ENCODE measurements at places on chromosomes 3 and 15.

- no peak for DNase-seq
These were observed 609 bp upstream of the TBC1D23 start for GRCh38 chr3:100260081-100260684.

- DNase-seq, result no peak
These were observed 193.6 kb downstream of the EPHA3 start for GRCh38 chr3:89300981-89301380.

DNA sequence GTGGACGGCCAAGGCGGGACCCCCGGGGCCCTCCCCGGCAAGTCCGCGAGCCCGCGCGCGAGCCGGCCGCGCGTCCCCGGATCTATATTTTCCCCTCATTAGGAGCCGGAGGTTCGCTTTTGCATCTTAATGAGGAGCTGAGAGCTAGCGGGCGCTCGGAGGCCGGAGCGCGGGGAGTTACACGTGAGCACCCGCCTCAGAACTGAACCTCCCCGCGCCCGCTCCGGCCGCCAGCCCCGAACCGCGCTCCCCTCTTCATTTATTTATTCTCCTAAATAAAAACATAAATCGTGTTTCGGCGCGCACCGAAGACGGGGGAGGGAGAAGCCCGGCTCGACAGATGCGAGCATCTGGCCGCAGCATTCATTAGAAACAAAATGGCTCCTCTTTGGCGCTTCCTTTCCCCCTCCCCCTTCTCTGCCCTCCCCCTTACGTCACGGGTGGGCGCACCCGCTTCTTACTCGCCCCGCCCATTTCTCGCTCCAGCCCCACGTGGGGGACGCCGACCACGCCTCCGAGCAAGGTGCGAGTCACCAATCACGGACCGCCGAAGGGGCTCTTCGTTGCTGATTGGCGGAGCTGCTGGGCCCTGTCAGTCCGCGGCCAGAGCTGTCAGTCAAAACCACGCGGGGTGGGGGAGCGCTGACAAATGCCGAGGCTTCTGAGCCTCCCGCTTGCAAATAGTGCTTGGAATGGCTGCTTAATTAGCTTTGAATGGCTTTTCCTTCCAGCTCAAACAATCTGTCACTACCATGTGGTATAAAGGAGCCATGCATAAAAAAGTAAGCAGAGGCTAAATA, 1.6 kb upstream of the TLE3 start:
- peak; percentile 100 for DNase-seq

- DNase-seq, result no peak
These were observed 3.0 kb upstream of the BUB1B start for GRCh38 chr15:40157778-40158447.

DNA sequence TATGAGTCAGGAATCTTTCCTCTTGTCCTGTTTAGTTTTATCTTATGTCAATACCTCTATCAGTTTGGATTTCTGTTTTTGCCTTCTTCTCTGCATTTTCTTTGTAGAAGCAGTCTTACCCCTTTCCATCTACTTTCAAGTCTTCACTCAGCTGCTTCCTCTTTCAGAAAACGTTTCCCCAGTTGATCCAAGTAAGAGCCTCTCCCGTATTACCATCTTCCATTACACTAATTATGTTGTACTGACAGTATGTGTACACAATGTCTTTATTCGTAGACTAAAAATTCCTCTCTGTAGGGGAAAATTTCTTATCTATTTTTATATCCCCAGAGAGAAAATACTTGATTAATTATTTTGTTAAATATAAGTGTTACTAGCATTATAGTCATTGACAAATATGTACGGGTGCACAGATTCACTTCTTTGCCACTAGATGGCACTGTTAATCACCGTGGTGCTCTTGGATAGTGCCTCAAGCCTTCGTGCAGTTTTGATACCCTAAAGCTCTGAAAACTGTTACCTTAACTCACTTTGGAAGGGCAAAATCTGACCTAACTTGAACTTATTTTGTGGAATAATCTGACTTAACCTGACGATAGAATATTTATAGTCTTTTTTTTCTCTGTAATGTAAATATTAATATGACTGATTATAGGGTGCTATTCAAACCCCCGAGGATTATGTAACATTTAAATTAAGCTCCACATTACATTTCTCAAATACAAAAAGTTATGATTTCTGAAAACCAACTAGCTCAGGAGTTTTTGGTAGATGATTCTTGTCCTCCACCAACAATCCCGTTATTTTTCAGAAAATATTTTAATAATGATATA, 74.2 kb upstream of the POU1F1 start:
- DNase-seq, result peak; percentile 12

- no peak for DNase-seq
These were observed 9.2 kb downstream of the CD200R1 start for GRCh38 chr3:112965656-112966055.

- DNase-seq, result no peak
These were observed 431.4 kb downstream of the GRM7 start for GRCh38 chr3:7292362-7292761.

GRCh38 chr3:101879623-101880284, 30.4 kb downstream of the NFKBIZ start:
- no peak for DNase-seq

GRCh38 chr3:43094851-43095250, 11.0 kb downstream of the POMGNT2 start:
- DNase-seq, result no peak

DNA sequence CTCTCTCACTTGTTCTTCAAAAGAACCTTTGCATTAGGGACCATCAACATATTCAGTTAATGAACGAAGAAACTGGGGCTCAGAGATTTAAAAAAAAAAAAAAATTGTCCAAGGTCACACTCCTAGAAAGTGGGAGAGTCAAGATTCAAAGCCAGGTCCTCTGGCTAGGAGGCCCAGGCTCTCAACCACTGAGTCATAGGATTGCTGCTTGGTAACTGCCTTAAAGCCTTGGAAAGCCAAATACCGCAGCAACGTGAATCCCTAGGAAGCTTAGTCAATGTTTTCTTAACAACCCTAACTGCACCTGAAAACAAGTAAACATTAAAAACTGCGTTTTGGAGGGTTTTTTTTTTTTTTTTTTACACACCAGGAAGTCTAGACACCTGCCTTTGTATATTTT, 156.8 kb downstream of the WNT5A start:
- no peak for DNase-seq

DNA sequence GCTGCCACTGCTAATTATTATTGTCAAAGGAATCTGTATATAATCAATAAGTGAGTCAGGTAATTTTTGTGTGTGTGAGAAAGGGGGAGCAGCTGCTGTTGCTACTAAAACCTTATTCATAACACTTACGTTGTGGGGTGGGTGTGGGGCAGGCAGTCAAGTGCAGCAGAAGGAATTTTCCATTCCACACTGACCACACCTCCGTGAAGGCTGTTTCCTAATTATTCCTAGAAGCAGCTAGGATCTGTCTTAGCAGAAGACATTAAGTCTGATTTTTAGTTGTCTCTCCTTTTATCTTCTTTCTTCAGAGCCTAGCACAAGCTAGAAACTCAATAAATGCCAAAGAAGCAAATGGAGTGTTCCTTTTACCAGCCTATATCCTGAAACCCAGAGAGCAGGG, 4.0 kb upstream of the U2SURP start:
- DNase-seq, result no peak
